Activated naive CD4-positive, alpha-beta T cell treated with anti-CD3 and anti-CD28 coated beads for 36 hours (primary cell): ENCODE measurements at places on chromosomes 1 and 21.

DNA sequence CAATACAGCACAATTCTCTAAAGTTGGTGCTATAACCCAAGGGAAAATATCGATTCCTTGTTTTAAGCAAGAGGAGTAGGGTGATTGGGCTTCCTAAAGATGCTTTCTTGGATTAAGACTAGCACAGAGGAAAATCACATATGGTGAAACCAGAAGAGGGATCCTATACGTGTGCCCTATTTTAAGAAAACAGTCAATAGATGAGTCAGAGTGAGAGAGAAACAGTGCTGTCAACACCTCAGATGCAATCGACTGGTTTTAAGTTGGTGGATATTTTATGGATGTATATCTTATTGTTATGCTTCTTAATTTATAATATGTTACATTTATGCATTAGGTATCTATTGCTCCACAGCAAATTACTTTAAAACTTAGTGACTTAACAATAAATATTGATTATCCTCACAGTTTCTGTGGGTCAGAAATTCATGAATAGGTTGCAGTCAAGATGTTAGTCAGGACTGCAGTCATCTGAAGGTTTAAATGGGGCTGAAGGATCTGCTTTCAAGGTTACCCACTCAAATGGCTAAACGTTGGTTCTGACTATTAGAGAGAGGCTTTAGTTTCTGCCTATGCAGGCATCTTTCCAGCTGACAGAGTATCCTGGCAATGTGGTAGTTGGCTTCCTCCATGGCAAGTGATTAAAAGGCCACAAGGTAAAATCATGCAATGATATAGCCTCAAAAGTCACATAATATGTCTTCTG lies 61.6 kb upstream of the DEPDC1 start:
- DNase-seq: no peak

GRCh38 chr1:200949626-200950025 lies 54.9 kb downstream of the INAVA start:
- DNase-seq: no peak

DNA sequence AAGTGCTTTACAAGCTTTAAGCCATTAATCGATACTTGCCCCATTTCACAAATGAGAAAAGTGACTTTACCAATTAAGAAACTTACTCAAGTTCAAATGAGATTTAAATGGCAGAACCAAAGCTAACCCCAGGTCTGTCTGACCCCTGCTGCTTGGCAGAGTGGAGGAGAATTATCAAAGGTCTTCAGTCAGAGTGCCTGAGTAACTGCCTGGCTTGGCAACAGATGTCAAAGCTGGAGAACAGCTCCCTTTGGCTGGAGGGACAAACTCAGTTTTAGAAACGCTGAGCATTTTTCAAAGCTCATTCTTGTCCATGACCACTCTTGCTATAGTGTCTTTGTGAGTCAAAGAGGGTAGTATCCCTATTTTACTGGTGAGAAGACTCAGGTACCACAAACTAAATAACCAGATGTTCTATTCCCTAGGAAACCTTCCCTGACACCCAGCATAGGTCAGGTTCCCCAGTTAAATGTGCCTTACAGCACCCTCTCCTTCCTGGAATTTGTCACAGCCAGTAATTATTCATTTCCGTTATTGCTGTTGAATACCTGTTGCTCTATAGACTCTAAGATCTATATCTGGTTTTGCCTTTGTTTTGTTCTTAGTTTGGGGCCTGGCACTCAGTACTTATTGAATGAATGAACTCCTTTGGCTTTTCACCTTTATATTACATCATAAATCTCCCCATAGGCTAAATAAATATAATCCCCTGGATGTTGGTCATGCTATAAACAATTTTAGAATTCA lies 5.0 kb upstream of the BCAR3 start:
- DNase-seq: no peak

GRCh38 chr1:175870217-175870616 lies 126.8 kb upstream of the TNR start:
- no peak for DNase-seq

GRCh38 chr1:32767641-32768040 lies 49.5 kb downstream of the YARS1 start:
- DNase-seq: no peak

- peak; percentile 76 for DNase-seq
Measured at GRCh38 chr1:42173155-42173933, 8.8 kb upstream of the GUCA2A start.

GRCh38 chr1:248631354-248632008 lies 3.4 kb downstream of the OR2T11 start:
- no peak for DNase-seq

DNA sequence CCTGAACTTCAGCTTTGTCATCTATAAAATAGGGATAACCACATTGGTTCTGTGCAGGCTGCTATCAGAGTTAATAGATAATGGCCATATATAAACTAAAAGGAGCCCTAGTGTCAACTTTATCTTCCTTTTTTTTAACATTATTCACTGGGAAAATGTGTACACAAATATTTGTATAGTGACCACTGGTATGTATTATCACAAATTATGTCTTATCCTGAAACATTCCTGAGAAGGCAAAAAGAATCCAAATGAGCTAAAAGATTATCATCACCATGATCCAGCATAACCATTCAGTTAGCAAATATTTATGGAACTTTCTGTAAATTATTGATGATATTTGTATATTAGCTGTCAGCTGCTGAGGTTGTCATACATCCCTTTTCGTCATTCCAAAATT lies 16.6 kb downstream of the ANGPTL3 start:
- no peak for DNase-seq

DNA sequence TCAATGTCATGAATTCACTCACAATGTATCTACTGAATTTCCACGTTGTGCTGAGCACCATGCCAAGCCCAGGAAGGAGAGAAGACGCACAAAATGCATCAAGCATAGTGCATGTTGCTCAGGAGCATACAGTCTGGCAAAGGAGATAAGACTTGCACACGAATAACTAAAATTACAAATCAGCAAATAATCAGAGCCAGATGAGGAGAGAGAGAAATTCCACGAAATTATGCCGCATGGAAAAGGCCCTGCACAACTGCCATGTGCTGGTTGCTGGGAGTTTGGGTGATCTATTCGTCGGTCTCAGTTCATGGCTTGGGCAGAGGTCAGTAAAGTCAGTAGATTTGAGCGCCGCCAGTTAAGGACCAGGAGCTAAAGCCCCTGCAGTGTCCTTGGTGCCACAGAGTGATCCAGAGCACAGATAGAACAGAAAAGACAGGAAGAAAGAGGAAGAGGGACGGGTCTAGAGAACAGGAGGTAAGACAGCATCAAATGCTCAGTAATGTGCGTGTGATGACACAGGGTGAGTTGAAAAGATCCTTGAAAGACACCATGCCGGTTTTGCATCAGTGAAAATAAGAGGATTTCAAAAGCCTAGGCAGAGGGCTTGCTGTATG lies 55.1 kb upstream of the ZNF281 start:
- DNase-seq: no peak

DNA sequence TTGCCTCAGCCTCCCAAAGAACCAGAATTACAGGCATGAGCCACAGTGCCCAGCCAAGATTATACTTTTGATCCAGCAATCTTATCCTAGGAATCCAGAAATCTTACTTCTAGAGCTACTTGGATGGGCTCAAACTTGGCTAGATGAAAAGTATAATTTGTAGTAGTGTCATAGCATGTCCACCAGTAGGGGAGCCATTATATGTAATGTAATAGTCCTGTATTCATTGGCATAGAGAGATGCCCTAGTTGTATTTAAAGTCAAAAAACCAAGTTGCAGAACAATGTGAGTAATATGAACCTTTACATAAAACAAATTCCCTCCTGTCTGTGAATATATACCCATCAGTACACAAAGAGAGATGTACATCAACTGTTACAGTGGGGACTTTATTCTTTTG lies 83.9 kb downstream of the NOS1AP start:
- no peak for DNase-seq

GRCh38 chr1:36638268-36638667 lies 155.6 kb upstream of the CSF3R start:
- DNase-seq: no peak

GRCh38 chr1:150299716-150300115 lies 6.1 kb downstream of the MRPS21 start:
- DNase-seq: no peak

DNA sequence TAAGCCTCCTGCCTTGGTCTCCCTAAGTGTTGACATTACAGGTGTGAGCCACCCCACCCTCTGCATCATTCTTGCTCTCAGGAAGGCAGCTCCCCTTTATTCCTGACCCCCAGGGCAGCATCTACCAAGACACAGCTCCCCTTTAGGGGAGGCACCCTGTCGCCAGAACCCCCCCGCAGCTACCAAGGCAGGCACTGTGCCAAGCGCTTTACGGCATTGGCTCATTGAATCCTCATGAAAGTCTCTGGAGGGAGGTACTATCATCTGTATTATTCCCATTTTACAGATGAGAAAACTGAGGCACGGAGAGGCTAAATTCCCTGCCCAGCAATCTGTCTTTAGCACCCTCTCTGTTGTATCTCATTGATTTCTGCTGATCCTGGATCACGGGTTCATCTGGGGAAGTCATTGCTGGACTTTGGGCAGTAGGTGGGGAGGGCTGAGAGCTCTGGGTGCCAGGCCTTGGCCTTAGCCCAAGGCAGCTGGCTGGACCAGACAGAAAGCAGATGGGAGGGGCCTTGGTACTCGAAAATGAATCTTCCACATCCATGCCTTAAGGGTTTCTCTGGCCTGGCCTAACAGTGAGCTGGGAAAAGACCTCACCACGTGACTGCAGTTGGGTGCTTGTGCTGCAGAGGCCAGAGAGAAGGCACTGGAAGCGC lies 5.9 kb downstream of the PLOD1 start:
- no peak for DNase-seq

GRCh38 chr1:183226361-183226760 lies 40.3 kb downstream of the LAMC2 start:
- no peak for DNase-seq

DNA sequence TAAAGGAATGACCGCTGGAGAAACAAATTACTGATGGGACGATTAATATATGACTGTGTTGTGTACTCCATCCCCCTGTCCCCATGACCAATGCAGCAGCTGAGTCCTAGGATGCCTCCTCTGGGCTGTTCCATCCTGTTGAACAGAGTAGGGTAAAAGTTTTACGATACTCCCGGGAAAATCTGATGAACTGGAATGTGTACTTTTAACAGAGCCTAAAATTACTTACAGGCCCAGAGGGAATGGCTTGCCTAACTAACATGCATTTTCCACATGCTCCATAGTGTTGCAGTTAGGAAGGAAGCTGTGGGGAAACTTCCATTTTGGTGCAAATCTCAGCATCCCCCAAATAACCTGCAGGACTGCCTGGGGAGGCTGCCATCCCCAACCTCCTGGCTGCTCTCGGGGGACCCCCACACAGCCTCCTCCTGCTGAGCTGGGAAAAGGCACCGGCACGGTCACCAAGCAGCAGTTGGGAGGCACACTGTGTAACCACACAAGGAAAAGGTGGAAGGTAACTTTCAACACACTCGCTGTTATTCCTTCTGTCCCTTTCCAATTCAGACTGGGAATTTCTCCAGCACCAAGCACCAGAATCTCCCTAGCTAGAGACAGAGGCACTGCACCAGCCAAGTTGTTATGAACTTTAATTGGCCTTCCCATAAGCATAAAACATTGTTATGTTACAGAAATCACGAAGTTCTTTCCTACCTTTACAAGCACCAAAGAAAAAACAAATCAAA lies 97.2 kb downstream of the BCAR3 start:
- no peak for DNase-seq

GRCh38 chr1:149916193-149916897 lies 1.3 kb downstream of the SV2A start:
- DNase-seq: no peak

- no peak for DNase-seq
Measured at GRCh38 chr1:46714976-46715375, 3.9 kb downstream of the EFCAB14 start.

- DNase-seq: no peak
Measured at GRCh38 chr1:2956576-2956975, 64.7 kb upstream of the ACTRT2 start.

- DNase-seq: no peak
Measured at GRCh38 chr1:225914947-225915346, 9.1 kb downstream of the PYCR2 start.

DNA sequence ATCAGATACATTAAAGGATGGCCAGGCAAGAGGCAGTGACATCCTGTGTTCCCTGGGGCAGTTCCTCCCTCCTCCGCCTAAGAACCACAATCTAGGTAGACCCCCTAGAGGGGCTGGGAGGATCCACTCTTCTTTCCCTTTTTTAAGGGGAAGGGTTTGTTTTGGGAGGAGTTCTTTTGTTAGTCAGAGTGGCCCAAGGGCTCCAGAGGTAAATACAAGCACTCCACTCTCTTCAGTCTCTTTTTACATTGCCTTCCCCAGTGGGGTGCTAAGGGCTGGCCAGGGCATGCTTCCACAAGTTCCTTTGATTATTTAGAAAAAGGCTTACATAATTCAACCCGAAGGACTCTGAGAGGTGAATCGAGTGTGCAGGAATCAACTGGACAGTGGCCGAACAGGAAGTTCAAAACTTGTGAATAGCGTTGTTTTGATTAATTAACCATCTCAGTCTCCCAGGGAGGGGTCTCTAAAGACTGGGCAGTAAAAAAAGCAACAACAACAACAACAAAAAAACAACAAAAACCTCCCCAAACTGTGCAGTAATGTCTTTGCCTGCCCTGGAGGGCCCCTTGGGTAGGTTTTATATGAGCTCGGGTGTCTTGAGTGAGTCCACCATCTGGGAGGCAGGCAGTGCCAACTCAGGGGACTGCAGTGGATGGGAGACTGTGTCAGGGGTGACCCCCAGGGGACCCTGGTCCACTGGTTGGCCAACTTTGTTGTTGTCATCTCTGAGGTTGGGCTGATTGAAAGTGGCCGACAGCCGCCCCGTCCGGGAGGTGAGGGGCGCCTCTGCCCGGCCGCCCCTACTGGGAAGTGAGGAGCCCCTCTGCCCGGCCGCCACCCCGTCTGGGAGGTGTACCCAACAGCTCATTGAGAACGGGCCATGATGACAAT lies 33.2 kb upstream of the ENO1 start:
- DNase-seq: no peak

DNA sequence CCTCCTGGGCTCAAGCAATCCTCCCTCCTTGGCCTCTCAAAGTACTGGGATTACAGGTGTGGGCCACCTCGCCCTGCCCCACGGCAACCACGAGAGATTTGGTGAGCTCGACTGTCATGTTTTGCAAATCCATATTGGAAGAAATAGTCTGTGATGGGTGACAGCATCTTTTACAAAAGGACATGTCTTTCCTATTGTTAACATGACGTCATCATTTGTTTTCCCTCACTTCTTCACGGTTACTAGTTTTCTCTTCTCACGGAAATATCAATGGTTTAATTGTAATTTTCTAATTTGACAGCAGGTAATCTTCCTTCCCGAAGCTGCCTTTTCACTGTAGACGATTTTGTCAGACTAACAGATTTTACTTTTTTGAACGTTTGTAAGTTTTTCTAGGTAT lies 110.8 kb upstream of the GREM2 start:
- no peak for DNase-seq

GRCh38 chr1:197659171-197659570 lies 116.1 kb downstream of the DENND1B start:
- DNase-seq: no peak

GRCh38 chr1:67611846-67612245 lies 73.2 kb upstream of the GADD45A start:
- no peak for DNase-seq
